ENCODE measurements at places on chromosomes 2 and 18.

- no peak for DNase-seq
Measured at GRCh38 chr2:8414946-8415879, 266.6 kb upstream of the ID2 start.

DNA sequence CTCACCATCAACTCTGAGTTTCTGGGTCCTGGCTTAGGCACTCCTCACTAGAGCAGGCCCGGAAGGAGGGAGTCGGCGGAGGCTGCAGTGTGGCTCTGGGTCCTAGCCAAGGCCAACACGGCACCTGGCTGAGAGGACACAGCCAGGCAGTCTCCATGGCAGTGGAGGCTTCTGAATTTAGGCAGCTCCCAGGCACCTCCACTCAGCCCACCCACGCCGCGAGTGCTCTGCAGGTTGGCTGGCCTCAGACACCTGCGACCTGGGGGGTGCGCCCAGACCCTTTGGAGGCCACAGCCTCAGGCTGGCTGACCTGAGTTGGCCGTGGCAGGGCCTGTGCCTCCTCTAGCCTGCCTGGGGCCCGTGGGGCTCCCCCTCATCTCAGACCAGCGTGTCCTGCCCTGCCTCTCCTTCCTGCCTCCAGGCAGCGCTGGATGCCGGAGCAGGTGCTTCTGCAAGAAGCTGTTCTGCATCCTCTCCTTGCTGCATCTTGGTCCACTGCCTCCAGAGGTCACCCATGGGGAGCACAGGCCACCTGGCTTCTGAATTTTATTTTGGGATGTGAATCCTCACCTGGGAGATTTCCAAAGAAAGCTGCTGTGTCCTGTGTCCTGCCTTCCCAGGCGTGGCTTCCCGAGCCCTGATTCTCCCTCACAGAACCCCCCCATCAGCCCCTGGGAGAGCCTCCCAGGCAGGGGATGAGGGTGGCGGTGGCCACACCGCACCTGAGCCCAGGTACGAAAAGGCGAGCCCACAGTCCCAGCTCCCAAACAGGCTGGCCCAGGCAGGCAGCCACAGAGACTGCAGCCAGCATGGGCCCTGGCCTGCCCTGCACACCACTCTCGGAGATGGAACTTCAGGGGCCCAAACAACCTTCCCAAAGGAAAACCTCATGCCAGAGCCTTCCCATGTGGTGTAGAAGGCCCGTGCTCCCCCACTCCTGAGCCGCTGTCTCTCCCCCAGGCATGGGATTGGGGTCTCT is 23.4 kb downstream of the AQP12A start:
- no peak for DNase-seq

DNA sequence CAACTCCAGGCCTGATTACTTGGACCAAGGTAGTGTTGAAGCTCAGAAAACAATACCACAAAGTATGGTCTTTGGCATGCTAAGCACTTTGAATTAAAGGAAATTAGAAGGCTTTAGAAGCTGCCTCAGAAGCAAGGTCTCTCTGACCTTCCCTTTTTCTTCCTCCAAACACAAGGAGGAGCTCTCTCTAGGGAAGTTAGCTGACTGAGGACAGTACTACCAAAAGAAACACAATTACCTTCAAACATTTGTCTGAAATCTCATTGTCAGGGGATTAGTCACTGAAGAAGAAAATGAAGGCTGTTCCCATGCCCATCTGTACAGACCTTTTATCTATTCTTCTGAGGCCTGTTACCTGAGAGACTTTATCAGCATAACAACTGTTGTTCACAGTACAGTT is 279.3 kb downstream of the CDH20 start:
- no peak for DNase-seq

- no peak for DNase-seq
Measured at GRCh38 chr2:195727106-195727505, 70.1 kb downstream of the SLC39A10 start.

- DNase-seq: no peak
Measured at GRCh38 chr18:21672521-21673267, 31.9 kb downstream of the ABHD3 start.

DNA sequence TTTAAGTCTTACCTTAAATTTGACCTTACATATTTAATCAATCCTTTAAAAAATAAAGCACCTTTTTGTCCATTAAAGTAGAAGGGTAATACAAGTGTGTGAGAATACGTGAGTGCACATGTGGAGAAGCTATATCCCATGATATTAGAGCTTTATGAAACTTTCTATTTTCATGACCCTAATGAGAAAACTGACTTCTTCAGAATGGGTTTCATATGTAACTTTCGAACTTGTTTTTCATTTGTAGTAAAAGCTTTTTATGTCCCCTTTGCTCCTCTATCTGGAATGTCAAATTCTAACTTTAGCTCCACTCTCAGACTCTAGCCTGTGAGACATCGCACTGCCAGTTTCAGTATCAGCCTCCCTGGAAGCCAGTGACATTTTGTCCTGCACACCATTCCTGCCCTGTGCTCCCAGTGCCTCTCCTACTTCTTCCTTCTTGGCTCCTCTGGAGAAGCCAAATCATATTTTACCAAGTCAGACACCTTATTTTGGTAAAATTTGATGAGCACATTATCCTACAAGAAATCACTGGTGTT is 42.0 kb downstream of the MAPRE2 start:
- DNase-seq: no peak

- peak; percentile 39 for DNase-seq
Measured at GRCh38 chr2:75199428-75200011, at the start of gene TACR1. Gene TACR1, minus strand, starts transcription at chr2:75199520. Its CDS starts 586 bp downstream, at chr2:75198934.

DNA sequence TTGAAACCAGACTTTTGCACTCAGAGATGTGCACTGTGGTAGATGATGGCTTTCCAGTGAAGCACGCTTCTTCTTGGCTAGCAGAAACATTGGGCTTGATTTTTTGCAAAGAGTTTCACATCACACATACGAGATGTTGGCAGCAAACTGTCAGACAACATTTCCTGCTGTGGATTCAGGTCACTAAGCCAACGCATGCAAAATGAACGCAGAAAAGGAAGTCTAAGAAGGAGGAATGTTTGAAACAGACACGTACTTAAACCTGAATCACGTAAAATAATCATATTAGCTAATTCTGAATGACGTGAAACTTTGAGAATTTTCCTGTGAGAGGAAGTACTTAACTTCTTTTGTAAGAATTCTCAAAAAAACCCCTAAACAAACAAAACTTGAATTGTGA is 88.1 kb downstream of the EPB41L3 start:
- no peak for DNase-seq

DNA sequence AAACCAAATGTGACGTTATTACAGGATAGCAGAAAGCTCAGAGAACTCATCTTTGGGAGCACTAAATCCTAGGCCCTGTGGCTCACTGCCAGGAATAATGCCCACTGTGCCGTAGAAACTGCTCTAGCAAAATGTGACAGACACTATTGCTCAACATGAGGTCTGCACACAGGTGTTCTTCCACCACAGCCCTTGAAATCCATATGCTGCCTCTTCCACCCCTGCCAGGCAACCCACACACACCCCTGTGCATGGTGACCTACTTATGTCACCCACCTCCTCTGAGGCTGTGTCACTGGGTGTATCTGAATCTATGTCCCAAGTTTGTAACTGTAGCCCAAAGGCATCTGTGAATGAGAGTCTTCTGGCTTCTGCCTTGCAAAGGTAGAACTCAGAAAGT is 66.1 kb upstream of the MBOAT2 start:
- DNase-seq: no peak

- no peak for DNase-seq
Measured at GRCh38 chr2:169664600-169664977, 29.6 kb downstream of the CFAP210 start.

DNA sequence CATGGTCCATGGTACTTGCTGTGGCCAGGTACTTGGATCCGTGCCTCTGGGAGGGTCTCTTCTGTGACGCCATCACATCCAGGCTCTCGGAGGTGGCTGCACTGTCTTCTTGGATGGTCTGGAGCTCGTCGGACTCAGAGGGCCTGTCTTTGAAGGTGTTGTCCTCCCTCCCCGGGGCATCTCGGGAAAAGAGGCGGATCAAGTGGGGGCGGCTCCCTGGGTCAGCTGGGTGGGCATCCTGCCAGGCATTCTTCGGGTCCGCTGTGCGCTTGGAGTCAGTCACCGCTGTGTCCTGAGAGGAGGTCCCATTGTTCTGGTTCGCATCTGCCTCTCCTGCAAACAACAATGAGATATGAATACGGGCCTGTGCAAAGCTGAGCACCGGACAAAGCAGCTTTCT is 115.6 kb downstream of the MBP start:
- DNase-seq: no peak

GRCh38 chr2:69693059-69693774 is 48.7 kb upstream of the ANXA4 start:
- no peak for DNase-seq

DNA sequence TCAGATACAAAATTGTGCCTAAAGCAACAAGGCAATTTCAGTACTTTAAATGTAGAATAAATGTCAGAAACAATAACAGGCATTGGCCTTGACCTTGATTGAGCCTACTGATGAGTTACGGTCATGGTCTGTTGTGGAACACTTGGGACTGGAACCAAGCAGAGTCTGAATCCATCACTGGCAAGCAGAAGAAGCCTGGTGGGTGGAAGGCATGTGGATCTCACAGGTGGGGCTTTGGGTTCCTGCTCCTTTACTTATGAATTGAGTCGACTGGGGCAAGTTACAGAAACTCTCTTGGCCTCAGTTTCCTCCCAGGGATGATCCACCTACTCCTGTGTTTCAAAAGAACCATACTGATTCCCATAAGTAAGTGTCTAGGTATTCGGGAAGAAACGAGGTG is 102.3 kb downstream of the KCNF1 start:
- DNase-seq: no peak

DNA sequence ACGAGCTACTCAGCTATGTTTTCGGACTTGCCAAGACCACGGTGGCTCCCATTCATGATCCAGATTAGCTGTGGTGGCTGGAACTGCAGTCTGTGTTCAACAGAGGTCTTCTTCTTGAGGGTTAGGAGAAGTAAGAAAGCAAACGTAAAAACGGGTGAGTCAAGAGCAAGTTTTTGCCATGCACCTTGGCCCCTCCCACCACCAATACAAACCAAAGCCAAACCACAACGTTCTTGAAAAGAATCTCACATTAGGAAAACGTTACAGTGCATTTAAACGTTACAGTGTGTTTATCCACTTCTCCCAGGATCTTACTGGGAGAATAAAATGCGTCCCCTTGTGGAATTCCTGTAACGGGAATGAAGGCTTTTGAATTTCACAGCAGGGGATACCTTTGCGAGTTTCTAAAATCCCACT is 725 bp downstream of the FBXO48 start:
- DNase-seq: peak; percentile 39

GRCh38 chr2:240043279-240043989 is 9.9 kb downstream of the OR6B3 start:
- DNase-seq: no peak

- DNase-seq: no peak
Measured at GRCh38 chr18:394987-395362, 105.5 kb downstream of the COLEC12 start.

DNA sequence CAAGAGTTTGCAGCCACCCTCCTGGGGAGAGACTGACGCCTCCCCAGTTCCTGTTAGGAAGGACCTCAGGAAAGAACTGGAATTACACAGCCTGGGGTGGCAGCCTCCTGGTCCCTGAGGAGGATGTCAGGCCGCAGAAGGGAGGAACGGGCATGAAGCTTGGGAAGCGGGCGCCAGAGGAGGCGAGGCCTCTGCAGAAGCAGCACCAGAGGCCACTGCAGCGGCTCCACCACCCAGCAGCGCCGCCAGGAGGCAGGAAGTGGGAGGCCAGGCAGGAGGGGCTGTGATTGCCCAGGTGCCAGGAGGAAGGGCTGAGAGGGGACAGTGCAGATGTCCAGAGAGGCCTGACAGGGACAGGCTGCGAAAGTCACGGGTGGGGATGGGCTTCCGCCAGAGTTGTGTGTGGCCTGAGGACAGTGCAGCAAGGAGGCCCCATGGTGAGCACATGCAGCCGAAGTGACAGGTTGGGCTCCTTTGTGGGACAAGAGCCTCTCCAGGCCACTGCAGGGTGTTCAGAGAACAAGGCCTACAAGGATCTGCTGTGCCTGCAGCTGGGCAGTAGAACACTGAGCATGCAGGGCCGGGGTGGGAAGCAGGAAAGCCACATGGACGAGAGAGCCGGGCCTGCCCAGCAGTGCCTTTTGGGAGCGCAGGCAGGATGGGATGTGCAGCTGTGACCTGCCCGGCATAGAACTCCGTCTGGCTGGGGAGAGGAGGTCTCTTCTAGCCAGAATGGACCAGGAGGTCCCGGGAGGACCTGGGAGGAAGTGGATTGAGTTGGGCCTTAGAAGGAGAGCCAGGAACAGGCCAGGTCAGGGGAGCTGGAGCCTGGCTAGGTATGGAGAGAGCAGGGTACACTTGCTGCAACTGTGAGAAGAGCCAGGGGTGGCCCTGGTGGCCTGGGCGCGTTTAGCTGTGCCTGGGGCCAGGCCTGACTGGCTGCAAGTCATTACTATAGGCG is 39.1 kb upstream of the ALPP start:
- DNase-seq: no peak

DNA sequence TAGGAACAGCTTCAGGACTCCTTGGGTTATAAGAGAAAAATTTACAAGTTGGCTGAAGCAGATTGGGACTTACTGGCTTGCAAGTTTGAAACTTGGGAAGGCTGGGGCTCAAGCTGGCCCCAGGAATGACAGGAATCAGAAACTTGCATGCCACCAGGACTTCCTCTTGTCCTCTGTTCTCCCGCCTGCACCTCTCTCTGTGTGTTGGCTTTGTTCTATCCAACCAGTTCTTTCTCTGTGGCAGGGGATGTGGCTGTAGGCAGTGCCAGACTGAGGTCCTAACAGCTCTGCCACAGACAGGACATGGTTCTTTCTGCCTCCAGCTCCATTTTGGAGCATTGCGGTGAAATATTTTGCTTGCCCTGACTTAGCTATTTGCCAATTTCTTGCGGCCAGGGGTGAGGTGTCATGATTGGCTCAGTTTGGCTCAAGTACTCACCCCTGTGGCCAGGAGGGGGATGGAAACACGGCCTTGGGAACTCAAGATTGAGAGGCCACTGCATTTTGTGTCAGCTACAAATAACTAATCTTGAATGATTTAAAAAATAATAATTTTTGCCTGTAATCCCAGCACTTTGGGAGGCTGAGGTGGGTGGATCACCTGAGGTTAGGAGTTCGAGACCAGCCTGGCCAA is 48.9 kb downstream of the MEP1B start:
- DNase-seq: no peak

GRCh38 chr2:239290618-239291474 is 110.0 kb downstream of the HDAC4 start:
- DNase-seq: no peak

DNA sequence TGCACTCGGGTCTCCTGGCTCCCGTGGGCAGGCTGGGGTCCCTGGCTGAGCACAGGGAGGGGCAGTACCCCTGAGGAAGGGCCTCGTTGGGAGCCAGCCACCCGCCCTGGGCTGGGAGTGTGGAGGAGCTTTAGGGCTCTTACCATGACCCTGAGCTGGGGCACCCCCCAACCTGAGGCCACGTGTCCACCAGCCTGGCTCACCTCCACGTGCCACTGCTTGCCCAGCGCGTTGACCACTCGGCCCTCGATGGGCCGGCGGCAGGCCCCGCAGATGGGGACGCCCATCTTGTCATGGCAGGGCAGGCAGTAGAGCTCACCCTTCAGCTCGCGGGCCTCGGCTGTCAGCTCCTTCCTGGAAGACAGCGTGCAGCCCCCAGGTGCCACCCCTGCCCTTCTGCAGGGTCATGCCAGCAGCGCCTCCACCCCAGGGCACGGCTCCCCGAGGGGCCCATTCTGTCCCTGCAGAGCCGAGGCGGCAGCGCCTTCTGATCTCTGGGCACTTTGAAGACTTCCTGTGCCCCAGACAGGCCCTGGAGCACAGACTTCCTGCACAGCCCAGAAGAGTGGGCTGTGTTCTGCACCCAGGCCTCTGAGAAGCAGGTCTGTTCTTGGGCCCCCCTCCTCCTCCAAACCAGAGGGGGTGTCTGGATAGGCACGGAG is 4.0 kb upstream of the GPR17 start:
- DNase-seq: peak; percentile 24

GRCh38 chr2:37891846-37892435 is 33.1 kb upstream of the RMDN2 start:
- DNase-seq: no peak

- no peak for DNase-seq
Measured at GRCh38 chr2:230874456-230874855, 9.7 kb downstream of the ITM2C start.

All from stimulated activated CD4-positive, alpha-beta T cell treated with anti-CD3 and anti-CD28 coated beads, Interleukin-4, amount 100 ng/mL, for 4 hours (primary cell).